ENCODE measurements at places on chromosomes 5 and 9.

- no peak for DNase-seq
These were observed 97.9 kb upstream of the MPDZ start for GRCh38 chr9:13377171-13377925.

GRCh38 chr9:132588501-132589147 is 6.2 kb downstream of the BARHL1 start:
- DNase-seq, result no peak

DNA sequence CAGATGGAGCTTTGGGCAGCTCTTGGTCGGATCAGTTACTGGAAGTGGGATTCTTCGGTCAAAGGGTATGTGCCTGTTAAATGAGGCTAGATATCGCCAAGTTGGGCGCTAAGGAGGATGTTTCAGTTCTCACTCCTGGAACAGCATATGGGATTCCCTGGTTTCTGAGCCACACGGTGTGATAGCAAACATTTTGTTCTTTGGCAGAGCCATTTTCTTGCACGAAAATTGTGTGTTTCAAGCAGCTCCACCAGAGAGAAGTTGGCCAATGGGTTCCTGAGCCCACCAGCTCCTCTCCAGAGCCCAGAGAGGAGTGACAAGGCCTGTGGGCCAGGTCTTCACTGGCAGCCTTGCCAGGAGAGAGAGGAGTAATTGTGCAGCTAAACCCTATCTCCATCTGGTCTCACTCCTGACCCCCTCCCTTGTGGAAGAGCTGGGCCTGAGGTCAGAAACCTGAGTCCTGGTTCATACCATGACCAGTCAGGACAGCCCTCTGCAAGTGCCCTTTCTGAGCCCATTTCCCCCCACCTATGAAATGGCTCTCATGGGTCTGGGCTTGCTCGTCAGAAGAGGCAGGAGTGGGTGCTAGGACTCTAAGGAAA is 10.7 kb upstream of the SLC6A7 start:
- no peak for DNase-seq

DNA sequence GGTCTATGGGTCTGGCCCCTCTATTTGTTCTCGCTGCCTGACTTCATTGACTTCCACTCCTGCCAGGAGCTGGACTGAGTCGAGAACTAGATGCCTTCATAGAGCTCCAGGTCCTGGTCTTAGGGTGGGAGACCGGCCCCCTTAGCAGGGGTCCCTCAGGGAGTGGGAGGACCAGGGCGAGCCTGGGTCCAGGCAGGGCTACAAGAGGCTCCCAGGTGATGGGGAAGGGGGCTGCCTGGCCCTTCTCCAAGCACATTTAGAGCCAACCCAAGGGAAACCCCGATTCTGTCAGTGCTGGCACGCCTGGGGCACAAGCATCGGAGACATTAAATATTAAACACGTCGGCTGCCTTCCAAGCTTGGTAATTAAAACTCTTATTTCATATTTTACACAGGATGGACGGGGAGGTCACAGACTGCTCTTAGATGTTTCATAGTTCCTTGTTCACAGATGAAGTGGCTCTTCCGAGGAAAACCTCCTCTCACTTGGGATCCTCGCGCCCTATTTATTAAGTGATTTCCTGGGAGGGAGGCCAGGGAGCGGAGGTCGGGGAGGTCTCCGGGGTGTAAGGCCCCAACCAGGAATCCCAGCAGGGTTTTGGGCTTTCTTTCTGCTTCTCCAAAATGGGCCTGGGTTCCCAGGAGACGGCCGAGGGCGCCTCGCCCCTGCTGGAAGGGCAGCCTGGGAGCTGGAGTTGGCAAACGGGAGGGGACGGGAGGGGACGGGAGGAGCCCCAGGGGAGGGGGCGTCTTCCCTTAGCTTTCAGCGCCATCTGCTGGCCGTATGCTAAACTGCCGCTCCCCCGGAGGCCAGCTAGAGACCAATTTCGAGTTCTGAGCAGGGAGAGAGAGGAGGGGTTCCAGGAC is 23.4 kb upstream of the ZBTB43 start:
- DNase-seq, result peak; percentile 73

GRCh38 chr5:20463206-20463605 is 475.2 kb upstream of the CDH18 start:
- no peak for DNase-seq

- DNase-seq, result no peak
These were observed 53.0 kb upstream of the ZNF622 start for GRCh38 chr5:16518606-16519005.

- DNase-seq, result no peak
These were observed 202.0 kb downstream of the FSTL4 start for GRCh38 chr5:133410335-133410828.

- DNase-seq, result no peak
These were observed 153.7 kb downstream of the INSYN2B start for GRCh38 chr5:169826618-169827017.

DNA sequence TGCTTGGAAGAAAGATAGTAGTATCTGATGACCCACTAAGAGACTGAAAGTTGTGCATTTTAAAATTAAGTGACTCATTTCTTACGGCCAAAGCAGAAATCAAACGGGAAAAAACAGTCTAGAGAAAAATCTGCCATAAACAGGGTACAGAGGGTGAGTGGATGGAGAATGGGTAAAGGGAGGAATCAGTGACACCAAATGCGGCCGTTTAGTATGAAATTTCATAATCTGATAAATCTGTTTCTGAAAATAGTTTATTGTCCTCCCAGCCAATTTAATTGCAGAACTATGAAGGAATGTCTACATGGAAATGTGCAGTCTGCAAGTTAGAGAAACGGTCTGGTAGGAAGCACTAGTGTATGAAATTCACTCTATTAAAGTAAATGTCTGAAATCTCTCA is 39.5 kb downstream of the ADAMTS12 start:
- DNase-seq, result no peak

DNA sequence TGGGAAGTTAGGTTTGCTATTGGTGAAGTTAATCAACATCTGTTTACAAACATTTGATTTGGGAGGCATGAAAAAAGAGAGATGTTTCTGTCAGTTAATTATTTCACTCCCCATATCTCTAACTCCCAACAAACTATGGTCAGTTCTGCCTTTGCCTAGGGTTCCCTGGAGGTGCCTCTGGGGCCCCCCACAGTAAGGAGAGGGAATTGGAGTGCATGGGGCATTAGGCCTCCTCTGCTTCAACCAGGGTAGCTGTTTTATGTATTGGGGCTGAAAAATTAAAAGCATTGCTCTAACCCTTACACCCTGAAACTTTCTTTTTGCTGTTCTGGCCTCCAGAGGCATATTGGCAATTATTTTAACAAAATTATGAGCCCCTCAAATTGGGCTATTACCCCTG is 32.3 kb downstream of the RUSC2 start:
- no peak for DNase-seq

GRCh38 chr9:131981116-131981776 is 98.4 kb downstream of the MED27 start:
- no peak for DNase-seq

DNA sequence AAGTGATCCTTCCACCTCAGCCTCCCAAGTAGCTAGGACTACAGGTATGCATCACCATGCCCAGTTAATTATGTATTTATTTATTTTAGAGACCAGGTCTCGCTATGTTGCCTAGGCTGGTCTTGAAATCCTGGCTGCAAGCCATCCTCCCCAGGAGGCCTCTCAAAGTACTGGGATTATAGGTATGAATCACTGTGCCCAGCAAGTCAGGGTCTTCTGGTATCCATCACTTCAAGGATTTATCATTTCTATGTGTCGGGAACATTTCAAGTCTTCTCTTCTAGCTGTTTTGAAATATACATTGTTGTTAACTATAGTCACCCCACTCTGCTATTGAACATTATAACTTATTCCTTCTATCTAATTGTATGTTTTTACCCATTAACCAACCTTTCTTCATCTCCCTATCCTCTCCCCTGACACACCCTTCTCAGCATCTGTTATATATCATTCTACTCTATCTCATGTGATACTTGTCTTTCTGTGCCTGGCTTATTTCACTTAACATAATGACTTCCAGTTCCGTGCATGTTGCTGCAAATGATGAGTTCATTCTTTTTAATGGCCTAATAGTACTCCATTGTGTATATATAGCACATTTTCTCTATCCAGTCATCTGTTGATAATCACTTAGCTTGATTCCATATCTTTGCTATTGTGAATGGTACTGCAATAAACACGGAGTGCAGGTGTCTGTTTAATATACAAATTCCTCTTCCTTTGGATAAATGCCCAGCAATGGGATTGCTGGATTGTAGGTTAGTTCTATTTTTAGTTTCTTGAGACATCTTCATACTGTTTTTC is 26.4 kb downstream of the UTP15 start:
- no peak for DNase-seq

GRCh38 chr9:113566016-113566711 is 102.6 kb downstream of the RGS3 start:
- no peak for DNase-seq

- peak; percentile 54 for DNase-seq
These were observed 568 bp downstream of the MACIR start for GRCh38 chr5:103258957-103259704.

DNA sequence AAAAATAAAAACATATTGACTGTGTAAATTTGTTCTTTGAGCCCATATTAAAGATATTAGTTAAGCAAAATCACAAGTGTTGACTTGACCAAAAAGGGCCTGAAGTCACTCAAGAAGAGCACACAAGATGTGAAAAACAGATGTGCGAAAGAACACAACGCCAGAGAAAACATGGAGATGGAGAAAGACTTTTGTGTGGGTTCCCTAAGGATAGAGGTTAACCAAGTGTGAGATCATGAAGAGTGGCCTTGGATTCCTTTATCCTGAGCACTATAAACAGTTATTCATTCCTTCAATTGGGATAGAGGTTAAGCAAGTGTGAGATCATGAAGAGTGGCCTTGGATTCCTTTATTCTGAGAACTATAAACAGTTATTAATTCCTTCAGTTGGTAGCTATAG is 361.8 kb downstream of the CDH18 start:
- DNase-seq, result no peak

GRCh38 chr9:132333556-132333955 is 21.2 kb downstream of the SETX start:
- DNase-seq, result no peak

- DNase-seq, result no peak
These were observed 169.1 kb upstream of the CDH18 start for GRCh38 chr5:20157089-20157488.

- no peak for DNase-seq
These were observed 39.6 kb downstream of the TRPM6 start for GRCh38 chr9:74848153-74848525.

- no peak for DNase-seq
These were observed 87.7 kb upstream of the PTPN3 start for GRCh38 chr9:109585796-109586195.

DNA sequence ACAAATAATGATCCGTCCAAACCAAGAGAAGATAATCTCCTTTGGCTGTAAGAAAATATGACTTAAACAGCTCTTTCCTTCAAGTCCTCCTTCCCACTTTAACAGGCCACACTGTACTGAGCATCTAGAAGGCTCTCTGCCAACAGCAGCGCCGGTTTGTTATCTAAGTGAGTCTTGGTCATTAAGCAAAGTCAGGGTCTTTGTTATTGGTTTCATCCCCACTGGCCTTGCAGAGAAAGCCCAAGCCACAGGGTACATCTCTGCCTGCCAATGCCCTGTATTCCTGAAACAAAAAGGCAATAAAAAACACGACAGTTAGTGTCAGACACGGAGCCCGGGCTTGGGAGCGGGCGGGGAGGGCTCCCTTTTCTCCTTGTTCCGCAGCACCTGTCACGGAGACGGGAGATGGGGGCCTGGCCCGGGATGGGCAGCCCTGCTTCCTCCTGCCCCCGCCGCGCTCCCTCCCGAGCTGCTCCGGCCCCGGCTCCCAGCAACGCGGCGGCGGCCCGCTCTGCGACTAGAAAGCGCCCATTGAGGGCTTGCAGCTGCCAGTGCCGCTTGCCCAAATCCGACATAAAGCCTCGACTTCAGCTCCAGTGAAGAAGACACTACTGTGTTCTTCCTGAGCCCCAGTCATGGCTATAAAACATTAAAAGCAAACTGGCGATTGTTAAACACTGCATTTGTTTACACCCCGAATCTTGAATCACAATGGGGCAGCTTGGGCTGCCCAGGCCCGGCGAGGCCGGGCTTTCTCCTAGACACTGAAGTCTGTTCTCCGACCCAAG is 28.1 kb upstream of the PIK3R1 start:
- DNase-seq, result no peak

DNA sequence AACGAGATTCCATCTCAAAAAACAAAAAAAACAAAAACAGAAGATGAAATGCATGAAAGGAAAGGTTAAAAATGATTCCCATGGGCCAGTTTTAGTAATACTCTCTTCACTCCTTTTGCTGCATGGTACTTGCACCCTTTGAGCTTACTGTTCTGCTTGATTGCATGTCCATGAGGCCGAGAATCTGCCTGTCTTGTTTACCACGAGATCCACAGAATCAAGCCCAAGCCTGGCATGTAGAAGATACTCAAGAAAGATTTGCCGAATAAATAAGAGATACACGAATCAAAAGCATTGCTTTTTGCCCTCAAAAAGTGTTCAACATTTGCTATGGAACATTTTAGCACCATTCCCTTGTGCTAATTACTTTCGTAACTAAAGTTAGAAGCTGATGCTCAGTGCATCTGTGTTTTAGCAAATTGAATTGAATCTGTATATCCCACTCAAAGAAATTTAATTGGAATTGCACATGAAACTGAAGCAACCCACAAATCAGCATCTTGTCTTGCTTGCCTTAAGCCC is 1.1 kb downstream of the FAXDC2 start:
- no peak for DNase-seq

DNA sequence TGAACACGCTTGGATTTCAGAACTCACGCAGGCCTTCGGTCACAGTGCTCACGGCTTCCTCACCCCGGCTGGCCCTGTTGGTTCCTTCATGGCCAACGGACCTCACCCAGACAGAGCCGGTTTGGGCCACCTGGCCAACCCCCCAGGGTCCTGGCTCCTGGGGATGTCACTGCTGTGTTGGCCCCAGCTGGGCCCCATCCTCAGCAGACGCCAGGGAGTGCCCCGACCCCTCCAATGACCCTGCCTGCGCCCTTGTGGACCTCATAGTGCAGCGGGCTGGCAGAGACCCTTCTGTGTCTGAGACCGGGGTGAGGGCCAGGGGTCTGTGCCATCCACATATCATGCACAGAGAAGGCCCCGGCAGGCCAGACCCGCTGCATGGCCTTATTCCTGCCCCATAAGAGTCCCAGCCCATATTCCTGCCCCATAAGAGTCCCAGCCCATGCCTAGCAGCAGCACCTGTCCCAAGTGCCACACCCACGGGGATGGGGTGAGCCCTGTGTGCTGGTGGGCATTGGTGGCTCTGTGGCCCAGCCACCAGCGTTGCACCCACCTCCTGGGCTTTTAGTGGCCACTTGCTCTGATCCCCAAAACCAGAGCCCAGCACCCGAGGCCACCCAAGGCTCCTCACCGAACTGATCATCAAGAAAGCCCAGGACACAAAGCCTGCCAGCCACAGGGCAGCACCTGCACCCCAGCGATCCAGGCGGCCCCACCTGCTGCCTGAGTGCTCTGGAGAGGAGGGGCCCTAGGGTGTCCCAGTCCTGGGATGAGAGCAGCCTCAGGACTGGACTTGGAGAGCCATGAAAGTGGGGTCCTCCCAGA is 1.3 kb upstream of the LPCAT1 start:
- no peak for DNase-seq

GRCh38 chr9:128113526-128114325 is 13.8 kb downstream of the PTGES2 start:
- DNase-seq, result no peak
